Brain microvascular endothelial cell (primary cell): ENCODE measurements at places on chromosomes 6 and 20.

DNA sequence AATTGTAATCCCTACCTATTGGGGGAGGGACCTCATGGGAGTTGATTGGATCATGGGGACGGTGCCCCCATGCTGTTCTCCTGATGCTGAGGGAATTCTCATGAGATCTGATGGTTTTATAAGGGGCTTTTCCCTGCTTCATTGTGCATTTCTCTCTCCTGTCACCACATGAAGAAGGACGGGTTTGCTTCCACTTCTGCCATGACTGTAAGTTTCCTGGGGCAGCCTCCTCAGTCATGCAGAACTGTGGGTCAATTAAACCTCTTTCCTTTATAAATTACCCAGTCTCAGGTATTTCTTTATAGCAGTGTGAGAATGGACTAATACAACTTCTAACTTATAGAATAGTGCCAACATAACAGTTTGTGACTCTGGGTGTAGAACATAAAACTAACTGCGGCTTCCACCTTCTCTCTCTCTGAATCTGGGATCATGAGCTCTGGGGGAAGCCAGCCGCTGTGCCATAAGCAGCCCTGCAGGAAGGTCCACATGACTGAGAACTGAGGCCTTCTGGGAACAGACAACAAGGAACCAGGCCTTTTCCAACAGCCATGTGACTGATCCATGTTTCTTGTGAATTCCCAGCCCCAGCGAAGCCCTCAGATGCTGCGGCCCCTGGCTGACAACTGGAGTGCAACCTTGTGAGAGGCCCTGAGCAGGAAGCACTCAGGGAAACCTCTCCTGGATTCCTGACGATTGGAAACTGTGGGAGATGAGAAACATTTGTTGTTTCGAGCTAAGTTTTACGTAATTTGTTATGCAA is 3.4 kb upstream of the HLA-A start:
- DNase-seq, result no peak

- no peak for DNase-seq
Measured at GRCh38 chr6:39530201-39530759, 194.9 kb downstream of the KIF6 start.

DNA sequence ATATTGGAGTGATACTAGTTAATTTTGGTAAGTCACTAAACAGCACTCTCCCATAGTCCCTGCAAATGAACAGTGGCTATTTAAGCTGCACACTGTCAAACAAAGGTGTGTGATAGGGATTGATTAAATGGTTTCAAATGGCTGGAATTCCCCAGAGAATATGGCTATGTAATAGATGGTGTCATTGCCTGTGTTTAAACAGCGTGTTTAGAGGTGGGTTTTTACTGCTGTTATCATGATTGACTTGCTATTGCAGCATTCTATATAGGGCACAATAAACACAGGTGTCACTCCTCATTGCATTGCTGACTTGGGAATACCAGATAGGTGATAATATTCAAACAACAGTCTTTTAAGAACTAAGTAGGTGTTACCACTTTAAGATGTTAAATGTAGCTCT is 171.7 kb upstream of the MAN1A1 start:
- DNase-seq, result no peak

DNA sequence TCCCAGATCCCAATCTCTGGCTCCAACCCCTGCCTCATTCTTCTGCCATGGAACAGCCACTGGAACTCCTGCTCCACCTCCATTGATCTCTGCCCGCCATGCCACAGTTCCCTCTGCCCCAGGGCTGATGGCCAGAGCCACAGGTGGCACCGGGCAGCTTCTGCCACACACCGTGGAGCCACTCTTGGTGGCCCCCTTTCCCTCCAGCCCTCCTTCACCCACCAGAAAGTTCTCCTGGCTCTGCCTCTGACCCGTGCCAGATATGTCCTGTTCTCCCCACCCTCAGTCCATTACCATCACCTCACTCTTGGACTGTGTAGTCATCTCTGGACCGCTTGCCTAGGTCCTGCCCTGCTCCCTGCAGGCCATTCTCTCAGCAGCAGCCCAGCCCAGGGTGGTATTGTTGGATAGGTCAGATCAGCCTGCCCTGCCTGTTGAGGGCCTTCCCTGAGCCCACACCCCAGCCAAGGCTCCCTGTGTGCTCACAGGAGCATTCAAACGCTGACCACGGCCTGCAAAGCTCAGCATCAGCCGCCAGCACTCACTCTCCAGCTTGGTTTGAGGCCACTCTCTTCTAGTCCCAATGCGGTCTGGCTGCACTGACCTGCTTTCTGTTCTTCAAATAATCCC is 16.8 kb upstream of the SYNDIG1 start:
- no peak for DNase-seq

DNA sequence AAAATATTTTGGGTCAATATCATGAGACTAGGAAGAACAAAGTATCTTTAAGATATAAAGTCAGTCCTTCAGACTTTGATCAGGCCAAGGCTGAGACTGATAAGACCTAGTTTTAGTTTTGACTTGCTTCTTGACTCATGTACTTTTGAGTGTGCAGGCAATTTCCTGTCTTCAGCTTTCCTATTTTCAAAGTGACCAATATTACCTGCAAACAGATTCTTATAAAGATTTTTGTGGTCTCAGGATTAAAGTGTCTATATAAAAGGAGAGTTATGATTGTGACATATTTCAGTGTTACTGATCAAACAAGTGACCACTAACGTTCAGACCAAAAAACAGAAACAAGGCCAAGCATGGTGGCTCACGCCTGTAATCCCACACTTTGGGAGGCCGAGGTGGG is 36.0 kb upstream of the AKIRIN2 start:
- DNase-seq, result no peak

GRCh38 chr6:65786815-65787214 is 79.8 kb upstream of the EYS start:
- DNase-seq, result no peak

GRCh38 chr20:3273371-3273770 is 34.4 kb upstream of the SLC4A11 start:
- DNase-seq, result no peak

DNA sequence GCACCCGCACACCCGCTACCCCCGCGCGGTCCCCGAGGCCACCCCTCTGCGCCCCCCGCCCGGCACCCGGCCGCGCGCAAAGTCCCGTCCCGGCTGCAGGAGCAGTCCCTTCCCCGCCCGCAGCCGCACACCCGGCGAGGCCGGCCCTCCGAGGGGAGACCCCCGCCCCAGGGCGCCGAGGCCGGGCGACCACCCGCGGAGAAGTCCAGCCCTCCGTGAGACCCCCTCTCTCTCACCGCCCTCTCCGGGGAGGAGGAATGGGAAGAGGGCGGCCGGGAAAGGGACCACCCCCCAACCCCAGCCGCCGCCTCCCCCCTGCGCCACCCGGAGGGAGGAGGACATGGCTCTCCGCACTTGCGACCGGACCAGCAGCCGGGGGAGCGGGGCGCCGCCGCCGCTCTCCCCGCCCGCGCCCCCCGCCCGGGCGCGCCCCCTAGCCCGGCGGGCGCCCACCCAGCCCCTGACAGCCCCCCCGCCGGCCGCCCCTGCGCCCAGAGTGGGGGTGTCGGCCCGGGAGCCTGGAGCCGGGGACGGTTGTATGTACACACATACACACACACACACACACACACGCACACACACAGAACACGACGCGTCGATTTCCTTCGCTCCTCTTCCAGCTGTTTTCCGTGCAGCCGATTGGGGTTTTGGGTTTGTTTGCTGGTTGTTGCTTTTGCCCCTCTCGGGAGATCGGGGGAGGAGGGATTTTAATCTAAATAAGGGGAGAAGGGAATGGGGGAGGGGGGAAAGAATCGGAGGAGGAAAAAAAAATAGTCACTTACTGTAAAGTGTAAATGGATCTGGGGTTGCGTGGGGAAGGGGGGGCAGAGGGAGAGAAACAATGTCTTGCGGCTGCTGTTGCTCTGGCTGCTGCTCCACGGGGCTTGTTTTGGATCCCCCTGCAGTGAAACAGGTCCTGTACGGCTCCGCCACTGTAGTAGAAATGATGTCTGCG is at the start of gene ATXN1:
ATXN1 (minus strand) TSS at position 945 of the 955 bp plus-strand sequence.
- DNase-seq, result peak; percentile 70

GRCh38 chr20:43969501-43970182 is 55.0 kb downstream of the TOX2 start:
- DNase-seq, result no peak

DNA sequence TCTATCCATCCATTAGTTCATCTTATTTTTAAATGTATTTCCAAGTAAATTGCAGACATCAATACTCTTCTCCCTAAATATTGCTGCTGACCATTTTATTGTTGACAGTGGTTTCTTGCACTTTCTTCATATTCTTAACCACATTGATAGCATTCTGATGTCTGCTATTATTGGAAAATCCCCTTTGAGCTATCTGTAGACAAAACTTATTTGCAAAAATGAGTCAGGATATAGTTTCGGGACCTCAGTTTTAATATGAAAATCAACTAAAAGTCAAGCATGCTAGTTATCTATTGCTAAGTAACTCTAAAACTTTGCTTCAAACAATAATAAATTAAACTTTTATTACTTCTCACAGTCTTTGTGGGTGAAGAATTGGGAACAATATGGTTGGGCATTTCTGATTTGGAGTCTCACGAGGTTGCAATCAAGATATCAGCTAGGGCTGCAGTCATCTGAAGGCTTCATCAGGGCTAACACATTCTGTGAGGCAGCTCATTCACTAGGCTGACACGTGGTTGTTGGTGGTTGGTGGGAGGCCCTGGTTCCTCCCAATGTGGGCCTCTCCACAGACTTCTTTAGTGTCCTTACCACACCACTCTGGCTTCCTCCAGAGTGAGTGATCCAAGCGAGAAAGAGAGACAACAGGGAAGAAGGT is 32.7 kb downstream of the CD109 start:
- no peak for DNase-seq

- no peak for DNase-seq
Measured at GRCh38 chr20:32638848-32639247, 34.9 kb downstream of the C20orf203 start.

DNA sequence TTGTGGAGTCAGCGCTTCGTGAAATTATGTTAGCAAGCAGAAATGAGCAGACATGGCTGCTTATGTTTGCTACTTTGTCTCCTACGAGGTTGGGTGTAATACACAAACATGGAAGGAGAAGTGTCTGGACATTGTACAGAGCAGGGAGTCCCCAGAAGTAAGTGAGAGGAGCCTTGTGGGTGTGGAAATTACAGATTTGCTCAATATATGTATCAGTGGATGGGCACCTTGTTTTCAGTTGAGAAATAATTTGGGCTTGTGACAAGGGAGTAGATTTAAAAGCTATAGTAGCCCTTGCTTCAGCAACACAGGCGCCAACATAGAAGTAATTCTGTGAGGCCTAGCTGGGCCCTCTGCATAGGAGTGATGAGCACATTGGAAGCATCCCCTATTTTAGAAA is 49.2 kb downstream of the HECA start:
- no peak for DNase-seq

GRCh38 chr6:4803343-4803744 is 27.1 kb downstream of the CDYL start:
- no peak for DNase-seq

GRCh38 chr6:17932330-17932852 is 55.0 kb downstream of the KIF13A start:
- DNase-seq, result peak; percentile 95

- no peak for DNase-seq
Measured at GRCh38 chr6:107235511-107235910, 120.2 kb upstream of the BEND3 start.

- no peak for DNase-seq
Measured at GRCh38 chr6:143766185-143766553, 77.0 kb upstream of the LTV1 start.

DNA sequence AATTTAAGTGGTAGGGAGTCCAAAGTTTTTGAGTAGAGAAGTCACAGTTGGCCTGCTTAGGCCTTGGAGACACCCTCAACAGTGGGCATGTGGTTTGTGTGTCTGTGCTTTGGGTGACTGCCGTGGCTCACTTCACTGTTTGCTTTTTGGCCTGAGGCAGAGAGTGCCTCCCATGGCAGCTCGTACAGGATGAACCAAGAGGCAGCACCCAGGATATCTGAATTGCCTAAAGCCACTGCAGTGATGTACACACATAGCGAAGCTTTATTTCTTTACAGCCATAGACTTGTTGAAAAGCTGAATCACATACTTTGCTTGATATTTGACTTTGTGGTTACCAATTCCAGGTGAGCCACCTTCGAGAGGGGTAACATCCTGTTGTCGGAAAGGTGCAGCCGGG is 21.6 kb downstream of the RREB1 start:
- no peak for DNase-seq

DNA sequence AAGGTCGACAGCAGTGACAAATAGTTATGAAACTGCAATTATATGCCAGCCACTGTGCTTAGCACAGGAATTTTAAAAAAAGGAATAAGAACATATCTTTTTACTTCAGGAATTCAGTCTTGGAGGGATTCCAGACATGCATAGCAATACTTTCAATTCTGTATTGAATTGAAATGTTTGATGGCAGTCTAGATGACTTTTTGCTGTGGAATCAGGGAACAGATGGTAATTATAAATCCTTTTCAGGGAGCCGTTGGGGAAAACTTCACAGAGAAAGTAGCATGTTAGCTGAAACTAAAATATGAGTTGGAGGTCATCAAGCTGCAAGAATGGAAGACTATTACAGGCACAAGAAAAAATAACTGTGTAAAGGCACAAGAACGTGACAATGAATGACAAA is 74.8 kb downstream of the IMPG1 start:
- no peak for DNase-seq

DNA sequence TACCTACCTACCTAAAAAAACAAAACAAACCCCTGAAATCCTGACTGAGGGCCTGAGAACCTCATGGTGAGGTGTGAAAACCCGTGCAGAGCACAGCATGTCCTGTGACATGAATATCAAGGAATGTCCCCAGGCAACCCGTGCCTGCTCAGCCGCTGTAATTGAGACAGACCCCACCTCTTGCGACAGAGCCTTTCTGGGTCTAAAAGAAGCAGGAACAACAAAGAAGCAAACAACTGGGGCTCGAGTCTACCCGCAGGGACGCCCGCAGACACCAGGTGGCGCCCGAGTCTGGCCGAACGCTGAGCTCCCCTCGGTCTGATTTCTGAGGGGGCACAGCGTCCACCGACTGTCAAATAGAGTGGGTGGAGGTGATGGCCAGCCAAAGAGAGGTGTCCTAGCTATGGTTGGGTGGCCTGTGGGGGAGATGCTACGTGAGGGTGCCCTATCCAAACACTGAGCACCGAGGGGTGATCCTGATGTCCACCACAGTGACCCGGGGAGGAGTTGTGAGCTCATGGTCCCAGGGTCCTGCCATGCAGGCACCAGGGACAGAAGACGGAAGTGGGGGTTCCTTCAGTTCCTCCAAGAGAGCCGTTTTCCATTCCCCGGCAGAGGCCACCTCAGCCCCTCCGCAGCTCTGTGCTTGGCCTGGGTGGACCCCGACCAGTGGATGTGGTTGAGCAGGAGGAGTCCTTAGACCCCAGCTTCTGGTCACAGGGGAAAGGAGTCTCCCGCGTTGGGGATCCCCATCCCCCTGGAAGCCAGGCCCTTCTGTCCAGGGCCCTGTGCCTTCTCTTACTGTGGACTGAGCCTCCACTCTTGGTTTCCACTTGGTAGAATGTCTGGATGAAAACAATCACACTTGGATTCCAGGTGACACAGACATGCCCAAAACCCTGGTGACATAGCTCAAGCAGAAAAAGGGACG is 268.2 kb downstream of the CDC5L start:
- DNase-seq, result peak; percentile 54

DNA sequence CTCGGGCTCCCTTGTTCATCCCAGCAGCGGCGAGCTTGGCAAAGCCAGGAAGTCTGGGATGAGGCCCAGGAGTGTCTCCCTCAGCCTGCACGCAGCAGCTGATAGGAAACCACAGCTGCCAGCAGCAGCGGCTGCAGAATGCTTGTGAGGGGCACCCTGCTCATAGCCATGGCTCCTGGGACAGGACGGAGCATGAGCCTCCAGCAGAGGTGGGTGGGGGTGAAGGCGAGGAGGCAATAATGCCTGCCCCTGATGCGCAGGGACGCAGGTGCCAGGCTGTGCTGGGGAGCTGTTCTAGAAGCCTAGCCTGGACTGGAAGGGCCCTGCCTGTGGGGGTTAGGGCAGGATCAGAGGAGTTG is 157.9 kb downstream of the CD83 start:
- no peak for DNase-seq
